Left ventricle myocardium inferior (tissue), 1 donor: ENCODE measurements at places on chromosomes 16 and 17.
A peak's percentile ranks its signal among the peaks of the same experiment; 100 is the strongest.

GRCh38 chr16:28931801-28932225 lies at the start of gene CD19:
TSS of gene CD19 (plus strand) at chr16:28931971. CDS start at chr16:28932001, 30 bp downstream.
- no peak for DNase-seq

- no peak for DNase-seq
Observed at GRCh38 chr17:70936724-70937123, 767.4 kb downstream of the KCNJ2 start.

DNA sequence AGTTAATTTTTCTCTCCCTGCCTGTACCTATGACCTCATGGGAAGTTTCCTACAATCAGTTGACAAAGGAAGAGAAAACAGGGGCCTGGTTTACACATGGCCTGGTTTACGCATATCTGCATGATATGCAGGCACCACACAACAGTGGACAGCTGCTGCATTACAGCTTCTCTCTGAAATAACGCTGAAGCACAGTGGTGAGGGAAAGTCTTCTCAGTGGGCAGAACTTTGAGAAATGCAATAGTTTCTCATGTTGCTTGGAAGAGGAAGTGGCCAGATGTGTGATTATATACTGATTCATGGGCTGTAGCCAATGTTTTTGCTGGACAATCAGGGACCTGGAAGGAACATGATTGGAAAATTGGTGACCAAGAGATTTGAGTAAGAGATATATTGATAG lies 324.1 kb upstream of the GOT2 start:
- no peak for DNase-seq

DNA sequence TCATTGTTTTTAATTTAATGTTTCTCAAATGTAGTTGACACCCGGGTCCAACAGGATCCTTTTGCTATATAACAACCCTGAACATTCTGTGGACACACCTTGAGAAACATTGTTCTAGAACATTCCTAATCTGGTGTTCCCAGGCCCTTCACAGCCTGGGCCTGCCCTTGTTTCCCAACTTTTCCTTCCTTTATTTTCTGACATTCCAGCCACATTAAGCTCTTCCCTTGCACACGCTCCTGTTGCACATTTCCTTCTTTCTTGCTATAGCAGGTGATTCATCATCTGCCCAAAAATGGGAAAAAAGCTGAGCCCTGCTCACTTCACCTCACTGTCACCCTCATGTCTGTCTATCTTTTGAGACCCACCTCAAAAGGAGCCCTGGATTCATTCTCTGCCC lies 67.9 kb upstream of the MARCHF10 start:
- DNase-seq: no peak

- no peak for DNase-seq
Observed at GRCh38 chr17:77478899-77479298, 338.1 kb downstream of the SEC14L1 start.

- DNase-seq: no peak
Observed at GRCh38 chr17:72470734-72471133, 349.9 kb downstream of the SOX9 start.

DNA sequence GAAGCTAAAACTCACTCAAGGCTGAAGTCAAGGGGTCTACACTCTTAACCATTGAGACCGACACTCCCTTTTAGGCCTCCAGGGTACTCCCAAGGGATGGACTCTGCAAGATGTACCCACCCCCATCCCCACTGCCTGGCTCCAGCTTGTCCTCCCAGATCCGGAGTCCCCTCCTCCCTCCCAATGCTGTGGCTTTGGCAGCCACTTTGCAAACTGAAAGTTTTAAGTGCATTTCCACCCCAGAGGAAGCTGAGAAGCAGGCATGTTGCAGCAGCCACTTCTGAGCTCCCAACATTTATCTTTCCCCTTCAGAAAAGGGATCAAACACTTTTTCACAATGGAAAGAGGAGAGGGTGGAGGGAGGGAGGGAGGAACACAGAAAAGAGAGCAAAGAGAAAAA lies 115.2 kb downstream of the COPRS start:
- no peak for DNase-seq

DNA sequence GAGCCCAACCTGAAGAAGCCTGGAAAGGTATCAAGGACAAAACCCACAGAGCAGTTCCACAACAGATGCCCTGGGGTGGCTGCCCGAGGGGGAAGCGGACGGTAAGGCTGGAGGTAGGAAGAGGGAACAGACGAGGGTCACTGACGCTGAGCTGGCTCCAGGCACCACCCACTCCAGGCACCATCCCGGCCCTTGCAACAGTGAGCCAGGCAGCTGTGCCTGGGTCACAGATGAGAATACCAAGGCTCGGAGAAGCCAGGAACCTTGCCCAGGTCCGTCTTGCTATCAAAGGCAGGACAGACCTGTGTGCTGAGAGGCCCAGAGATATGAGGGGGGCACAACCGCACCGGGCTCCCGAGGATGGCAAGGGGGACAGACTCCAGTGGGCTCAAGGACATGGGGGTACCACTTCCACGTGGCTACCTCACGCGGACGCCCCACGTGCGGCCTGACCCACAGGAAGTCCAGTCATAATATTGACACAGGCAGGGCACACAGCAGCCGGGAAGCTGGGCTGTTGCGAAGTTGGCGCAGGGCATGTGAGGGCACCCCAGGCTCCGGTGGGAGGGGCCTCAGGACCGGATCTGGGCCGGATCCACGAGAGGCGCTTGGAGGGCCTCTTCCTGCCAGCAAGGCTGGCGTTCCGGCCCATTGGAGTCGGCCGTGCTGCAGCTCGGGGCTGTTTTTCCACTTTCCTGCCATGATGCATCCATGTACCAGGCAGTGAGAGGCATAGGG lies 29.9 kb downstream of the PEMT start:
- peak; percentile 31 for DNase-seq

- DNase-seq: peak; percentile 55
Observed at GRCh38 chr16:63581570-63581969, 1540.3 kb downstream of the CDH11 start.

GRCh38 chr16:29810699-29811169 lies 1.3 kb upstream of the PRRT2 start:
- no peak for DNase-seq

- DNase-seq: no peak
Observed at GRCh38 chr16:69404275-69404805, 18.5 kb upstream of the TERF2 start.

- no peak for DNase-seq
Observed at GRCh38 chr16:21302454-21302853, 24.4 kb upstream of the CRYM start.

- DNase-seq: no peak
Observed at GRCh38 chr16:88927010-88927409, 50.0 kb downstream of the CBFA2T3 start.

DNA sequence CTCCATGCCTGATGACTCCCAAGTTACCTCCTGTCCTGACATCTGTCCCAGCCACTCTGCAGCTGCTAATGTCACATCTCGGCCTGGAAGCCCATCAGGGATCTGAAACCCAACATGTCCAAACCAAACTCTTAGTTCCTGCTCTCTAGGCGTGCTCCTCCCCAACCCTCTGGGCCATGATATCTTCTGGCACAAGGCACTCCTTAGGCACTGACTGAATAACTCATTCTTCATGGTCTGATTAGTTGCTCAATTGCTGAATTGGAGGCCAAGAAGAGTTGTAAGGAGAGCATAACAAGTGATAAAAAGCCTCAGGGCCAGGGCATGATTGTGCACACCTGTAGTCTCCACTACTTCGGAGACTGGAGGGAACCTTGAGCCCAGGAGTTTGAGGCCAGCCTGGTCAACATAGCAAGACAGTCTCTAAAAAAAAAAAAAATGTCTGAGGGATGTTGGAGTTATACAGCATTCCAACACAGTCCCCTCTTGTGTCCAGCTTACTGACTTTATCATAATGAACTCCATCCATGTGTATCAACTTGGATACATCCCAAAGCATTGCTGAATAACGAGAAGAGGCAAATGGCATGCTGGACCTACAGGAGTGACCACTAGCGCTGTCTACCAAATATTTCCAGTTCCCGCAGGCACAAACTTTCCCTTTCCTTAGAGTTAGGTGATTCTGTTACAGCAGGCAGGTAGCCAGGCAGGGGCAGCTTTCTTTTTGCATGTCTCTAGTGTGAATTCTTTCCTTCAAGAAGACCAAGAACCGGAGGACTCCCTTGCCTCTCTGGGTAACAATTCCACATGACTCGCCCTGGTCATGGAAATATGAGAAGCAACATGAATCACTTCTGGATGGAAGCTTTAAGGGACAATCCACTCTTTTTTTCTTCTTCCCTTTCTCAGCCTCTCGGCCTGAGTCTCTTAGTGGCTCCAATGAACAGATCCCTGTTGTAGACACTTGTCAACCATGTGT lies 18.1 kb upstream of the SHCBP1 start:
- no peak for DNase-seq

GRCh38 chr16:4534151-4534790 lies 4.3 kb downstream of the CDIP1 start:
- DNase-seq: no peak

DNA sequence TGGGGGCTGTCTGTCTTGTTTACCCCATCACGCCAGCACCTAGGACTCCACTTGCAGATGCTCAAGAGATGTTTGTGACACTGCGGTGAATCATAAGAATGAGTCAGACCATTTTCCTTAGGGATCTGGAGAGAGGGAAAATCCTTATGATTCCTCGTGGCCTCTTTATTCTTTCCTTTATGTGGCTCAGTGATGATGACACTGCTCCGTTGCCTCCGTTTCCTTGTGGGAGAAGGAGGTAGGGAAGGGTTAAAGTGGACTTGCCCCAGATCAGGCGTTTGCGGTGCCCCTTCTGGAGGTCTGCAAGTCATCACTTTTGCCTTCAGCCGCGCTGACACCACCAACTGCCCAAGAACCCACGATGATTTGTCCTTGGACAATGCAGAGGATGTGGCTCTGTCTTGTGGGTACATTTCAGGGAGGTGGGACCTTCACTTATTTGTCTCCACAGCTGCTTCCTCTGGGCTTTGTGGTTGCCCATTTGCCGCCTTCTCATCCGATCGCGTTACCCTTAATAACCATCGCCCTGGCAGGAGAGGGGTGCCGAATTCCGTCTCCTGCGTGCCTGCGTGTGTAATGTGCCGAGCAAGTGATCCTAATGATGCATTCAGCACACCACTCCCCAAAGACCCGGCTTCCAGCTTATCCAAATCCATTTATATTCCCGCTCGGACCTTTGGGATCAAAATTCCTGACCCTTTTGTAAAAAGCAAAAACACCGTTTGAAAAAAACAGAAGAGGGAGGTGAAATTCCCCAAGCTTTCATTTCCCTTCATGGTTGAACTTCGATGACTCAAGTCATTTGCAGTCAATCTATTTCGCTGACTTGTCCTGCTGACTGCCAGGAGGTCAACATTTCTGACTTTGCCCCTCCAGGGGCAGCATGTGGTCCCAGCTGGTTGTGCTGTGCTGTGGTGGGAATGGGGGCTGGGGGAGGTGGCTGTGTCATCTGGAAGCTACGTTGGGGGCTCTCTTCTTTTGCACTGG lies 87.2 kb upstream of the IRX3 start:
- DNase-seq: no peak

GRCh38 chr17:71634376-71634775 lies 486.4 kb upstream of the SOX9 start:
- no peak for DNase-seq

DNA sequence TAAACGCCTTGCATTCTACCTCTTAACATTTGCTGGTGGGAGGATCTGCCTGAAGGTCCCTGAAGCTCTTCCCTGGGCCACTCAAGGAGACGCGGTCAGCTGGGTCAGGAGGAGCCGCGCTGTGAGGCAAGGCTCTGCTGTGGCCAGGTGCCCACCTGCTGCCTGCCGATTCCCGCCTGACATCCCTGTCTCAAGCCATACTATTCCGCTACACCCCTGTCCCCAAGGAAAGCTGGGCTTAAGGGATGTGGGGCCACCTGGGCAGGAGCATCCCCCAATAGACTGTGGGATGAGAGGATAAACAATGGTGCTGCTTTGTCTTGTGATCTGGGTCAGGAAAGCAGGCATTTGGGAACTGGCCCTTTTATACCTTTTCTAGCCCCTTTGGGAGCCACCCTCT lies 5.1 kb downstream of the TPPP3 start:
- no peak for DNase-seq

GRCh38 chr17:74295625-74296547 lies 21.9 kb downstream of the DNAI2 start:
- peak; percentile 36 for DNase-seq

DNA sequence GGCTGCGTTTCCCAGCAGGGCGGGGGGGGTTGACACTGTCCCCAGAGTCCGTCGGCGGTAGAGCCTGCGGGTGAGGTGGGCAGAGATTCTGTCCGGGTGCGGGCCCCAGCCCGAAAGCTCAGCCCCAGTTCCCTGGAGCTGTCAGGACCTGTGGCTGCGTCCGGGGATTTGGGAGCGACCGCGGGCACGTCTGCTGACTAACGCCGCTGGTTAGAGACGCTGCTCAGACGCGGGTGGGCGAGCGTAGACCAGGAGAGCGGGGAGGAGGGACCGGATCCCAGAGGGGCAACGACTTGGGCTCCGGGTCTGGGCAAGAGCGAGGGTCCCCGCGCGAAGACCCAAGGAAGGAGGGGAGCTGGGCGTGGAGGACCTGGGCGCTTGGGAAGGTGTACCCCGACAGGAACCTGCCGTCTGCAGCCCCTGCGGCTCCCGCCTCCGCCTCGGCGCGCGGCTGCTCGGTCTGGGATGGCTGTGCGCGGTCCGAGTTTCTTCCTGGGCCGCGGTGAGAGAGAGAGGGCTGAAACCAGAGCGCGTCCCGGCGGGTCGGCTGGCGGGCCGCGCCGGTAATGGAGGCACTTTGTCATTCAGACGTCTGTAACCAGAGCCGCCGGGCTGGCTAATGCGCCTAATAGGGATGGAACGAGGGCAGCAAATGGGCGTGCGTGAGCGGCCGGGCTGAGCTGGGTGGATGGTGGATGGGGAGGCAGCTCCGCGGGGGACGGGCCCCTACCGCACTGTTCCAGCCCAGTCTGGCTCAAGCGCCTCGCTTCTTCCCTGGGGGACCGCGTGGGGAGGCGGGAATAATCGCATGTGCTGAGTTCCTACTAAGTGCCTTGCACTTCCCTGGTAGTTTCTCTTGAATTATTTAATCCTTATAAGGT lies 2.3 kb downstream of the NGFR start:
- peak; percentile 62 for DNase-seq

GRCh38 chr17:82570277-82570676 lies 50.7 kb downstream of the FOXK2 start:
- DNase-seq: no peak

DNA sequence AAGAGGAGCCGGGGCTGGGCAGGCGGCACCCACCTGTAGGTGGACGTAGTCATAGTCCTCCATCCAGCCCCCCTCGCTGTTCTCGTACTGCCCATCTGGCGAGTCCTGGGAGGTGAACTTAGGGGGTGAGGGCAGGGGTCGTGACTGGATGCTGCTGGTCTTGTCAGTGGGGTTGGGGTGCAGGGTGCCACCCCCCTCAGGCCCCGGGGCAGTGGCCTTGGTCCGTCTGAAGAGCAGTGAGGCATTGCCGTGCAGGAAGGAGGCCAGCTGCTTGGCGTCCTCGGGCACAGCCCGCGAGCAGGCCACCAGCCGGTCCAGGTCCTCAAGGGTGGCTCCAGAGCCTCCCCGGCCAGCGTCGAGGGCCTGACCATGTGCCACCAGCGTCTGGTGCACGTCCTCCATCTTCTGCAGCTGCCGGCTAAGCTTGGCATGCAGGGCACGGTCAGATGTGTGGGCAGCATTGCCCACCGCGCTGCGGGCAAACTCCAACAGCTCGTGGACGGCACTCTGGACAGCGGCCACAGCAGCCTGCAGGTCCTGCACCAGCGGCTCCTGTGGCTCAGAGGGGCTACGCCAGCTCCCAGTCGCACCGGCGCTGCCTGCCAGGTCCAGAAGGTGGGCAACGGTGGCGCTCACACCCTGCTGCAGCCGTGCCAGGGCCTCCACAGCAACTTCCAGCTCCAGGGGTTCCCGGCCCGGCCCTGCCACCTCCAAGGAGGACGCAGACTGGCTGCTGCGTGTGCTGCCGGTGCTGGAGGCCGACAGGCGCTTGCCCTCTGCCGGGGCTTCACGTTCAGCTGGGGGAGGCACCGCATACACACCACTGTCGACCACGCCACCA lies 16.3 kb downstream of the CTRB1 start:
- DNase-seq: no peak

- no peak for DNase-seq
Observed at GRCh38 chr17:34781071-34781470, 180.2 kb downstream of the CCT6B start.
